ENCODE measurements at places on chromosomes 1 and 21. TPM values are rescaled to one million over a fixed set of nuclear protein-coding genes. Genes with fewer than 3 reads are reported as not detected.

GRCh38 chr1:196400478-196401451 lies 207.5 kb downstream of the KCNT2 start:
- DNase-seq, result no peak
- no peaks in the 10 kb centered on the region for H3K27me3 ChIP-seq
- no peak overlapping the region for H3K27ac ChIP-seq
- no peaks in the 10 kb centered on the region for H3K36me3 ChIP-seq

DNA sequence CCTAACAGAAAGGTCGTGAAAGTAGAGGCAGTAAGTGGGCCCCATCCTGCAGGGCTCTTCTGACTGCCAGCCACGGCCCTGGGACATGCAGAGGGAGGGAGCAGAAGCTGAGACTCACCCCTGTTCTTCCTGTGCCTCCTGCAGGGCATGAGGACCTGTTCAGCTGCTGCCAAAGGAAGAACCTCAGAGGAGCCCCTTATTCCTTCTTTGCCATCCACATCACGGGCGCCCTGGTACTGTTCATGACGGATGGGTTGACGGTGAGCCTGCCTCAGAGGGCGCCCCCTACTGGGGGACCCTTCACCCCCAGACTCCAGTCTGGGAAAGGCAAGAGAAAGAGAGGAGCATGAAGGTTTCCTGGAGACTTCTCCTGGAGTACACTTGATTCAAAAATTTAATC lies 47.1 kb downstream of the ELK4 start:
- peak; percentile 54 for DNase-seq
- no peak overlapping the region for H3K27ac ChIP-seq
- H3K4me1 ChIP-seq, result peaks cover 22% of the 10 kb centered on the region

GRCh38 chr1:109397581-109398342 lies at the start of gene SORT1:
Gene SORT1 (minus strand): TSS chr1:109397918. CDS start chr1:109397892, 26 bp downstream.
- H3K4me1 ChIP-seq, result peaks cover 9% of the 10 kb centered on the region
- H3K27me3 ChIP-seq, result no peaks in the 10 kb centered on the region
- H3K36me3 ChIP-seq, result peaks cover 15% of the 10 kb centered on the region
- peak within 1 kb of the TSS; percentile 45 for H3K27ac ChIP-seq
- peak within 1 kb of the TSS; percentile 91 for H3K4me3 ChIP-seq
- DNase-seq, result no peak

GRCh38 chr1:229093238-229093540 lies 177.7 kb upstream of the RAB4A start:
- H3K27me3 ChIP-seq, result no peaks in the 10 kb centered on the region
- peaks cover 22% of the 10 kb centered on the region for H3K4me1 ChIP-seq
- no peak overlapping the region for H3K4me3 ChIP-seq
- no peaks in the 10 kb centered on the region for H3K36me3 ChIP-seq
- no peak for DNase-seq
- peak overlapping the region; percentile 4 for H3K27ac ChIP-seq

GRCh38 chr1:222464841-222465210 lies 83.1 kb downstream of the HHIPL2 start:
- H3K36me3 ChIP-seq, result no peaks in the 10 kb centered on the region
- no peaks in the 10 kb centered on the region for H3K27me3 ChIP-seq
- H3K4me1 ChIP-seq, result peaks cover 8% of the 10 kb centered on the region
- peak overlapping the region; percentile 77 for H3K27ac ChIP-seq
- no peak for DNase-seq

DNA sequence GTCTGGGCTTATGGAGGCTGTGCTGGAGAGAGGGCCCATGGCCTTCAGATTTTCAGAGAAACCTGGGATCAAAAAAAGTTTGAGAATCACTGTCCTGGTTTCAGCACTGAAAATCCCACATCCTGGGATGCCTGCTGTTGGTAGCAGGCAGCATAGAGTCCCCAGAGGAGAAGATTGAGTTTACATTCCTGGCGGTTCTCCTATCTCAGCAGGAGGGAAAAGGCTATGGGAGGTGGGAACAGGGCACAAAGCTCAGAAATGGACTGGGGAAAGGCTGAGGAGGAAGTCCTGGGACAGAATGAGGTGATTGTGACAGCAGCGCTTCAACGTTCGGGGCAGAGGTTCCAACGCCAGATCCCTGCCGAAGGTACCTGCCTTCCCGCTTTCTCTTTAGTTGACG lies 103.4 kb downstream of the ETS2 start:
- H3K27me3 ChIP-seq, result no peaks in the 10 kb centered on the region
- H3K27ac ChIP-seq, result peak overlapping the region; percentile 92
- DNase-seq, result no peak
- H3K4me3 ChIP-seq, result no peak overlapping the region

DNA sequence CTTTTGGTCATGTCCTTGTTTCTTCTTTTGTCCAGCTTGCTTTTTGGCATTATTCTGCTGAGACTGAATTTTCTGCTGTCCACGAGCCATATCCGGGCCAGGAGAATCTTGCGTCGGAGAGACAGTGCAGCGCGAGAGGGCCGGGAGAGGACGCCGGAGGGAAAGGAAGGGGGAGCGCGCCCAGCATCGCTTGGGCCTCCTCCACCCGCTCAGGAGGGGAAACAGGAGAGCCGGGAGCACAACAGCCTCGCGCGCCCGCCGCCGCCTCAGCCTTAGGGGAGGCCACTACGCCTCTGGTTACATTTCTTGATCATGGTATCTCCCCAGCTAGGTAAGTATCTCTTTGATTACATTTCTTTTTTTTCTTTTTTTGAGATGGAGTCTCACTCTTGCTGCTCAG lies 7.4 kb upstream of the DEGS1 start:
- no peaks in the 10 kb centered on the region for H3K36me3 ChIP-seq
- H3K4me3 ChIP-seq, result peak overlapping the region; percentile 8
- no peaks in the 10 kb centered on the region for H3K27me3 ChIP-seq
- DNase-seq, result no peak
- no peak overlapping the region for H3K27ac ChIP-seq
- peaks cover 12% of the 10 kb centered on the region for H3K4me1 ChIP-seq

DNA sequence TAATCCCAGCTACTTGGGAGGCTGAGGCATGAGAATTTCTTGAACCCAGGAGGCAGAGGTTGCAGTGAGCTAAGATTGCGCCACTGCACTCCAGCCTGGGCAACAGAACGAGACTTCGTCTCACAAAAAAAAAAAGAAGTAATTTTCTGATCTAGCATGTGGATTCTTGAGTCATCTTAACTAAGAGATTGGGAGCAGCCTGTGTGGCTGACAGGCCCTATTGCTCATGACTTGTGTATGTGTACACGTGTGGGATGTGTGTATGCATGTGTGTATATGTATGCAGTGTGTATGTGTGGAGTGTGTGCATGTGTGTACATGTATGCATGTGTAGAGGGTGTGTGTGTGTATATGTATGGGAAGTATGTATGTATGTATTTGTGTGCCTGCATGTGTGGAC lies 29.5 kb downstream of the DOP1B start:
- H3K27ac ChIP-seq, result no peak overlapping the region
- no peak for DNase-seq
- peaks cover 9% of the 10 kb centered on the region for H3K4me1 ChIP-seq
- H3K4me3 ChIP-seq, result no peak overlapping the region
- H3K27me3 ChIP-seq, result no peaks in the 10 kb centered on the region
- no peaks in the 10 kb centered on the region for H3K36me3 ChIP-seq

DNA sequence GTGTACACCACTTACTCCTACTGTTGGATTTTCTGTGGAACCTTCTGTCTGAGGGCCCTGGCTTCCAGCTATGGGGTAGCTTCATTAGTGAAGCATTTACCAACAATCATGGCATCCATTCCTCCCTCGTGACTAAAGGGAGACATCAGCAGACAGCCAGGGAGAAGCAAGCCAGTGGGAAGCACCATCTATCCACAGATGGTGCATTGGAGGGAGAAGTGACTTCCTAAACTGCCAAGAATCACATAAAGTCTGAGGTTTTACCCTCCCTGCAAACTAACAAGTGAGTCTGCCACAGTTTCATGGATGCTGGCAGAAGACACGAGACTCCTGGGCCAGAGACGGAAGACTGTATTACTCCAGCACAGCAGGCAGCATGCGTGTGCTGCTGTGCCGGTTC lies 31.4 kb downstream of the UMODL1 start:
- H3K27me3 ChIP-seq, result no peaks in the 10 kb centered on the region
- H3K36me3 ChIP-seq, result no peaks in the 10 kb centered on the region
- no peak overlapping the region for H3K4me3 ChIP-seq
- no peak overlapping the region for H3K27ac ChIP-seq

- no peak overlapping the region for H3K27ac ChIP-seq
- H3K4me1 ChIP-seq, result no peaks in the 10 kb centered on the region
- DNase-seq, result peak; percentile 93
These were observed 373.5 kb downstream of the RRAGC start for GRCh38 chr1:38486085-38486484.

- H3K27me3 ChIP-seq, result no peaks in the 10 kb centered on the region
- H3K4me3 ChIP-seq, result no peak overlapping the region
- no peak overlapping the region for H3K27ac ChIP-seq
- DNase-seq, result no peak
These were observed 230.1 kb upstream of the RAB4A start for GRCh38 chr1:229040630-229041358.

GRCh38 chr1:158212320-158212719 lies 31.6 kb downstream of the CD1D start:
- H3K36me3 ChIP-seq, result no peaks in the 10 kb centered on the region
- no peak overlapping the region for H3K4me3 ChIP-seq
- H3K27ac ChIP-seq, result no peak overlapping the region
- H3K27me3 ChIP-seq, result no peaks in the 10 kb centered on the region

- no peak overlapping the region for H3K27ac ChIP-seq
- no peaks in the 10 kb centered on the region for H3K27me3 ChIP-seq
- no peak overlapping the region for H3K4me3 ChIP-seq
- no peaks in the 10 kb centered on the region for H3K36me3 ChIP-seq
- no peak for DNase-seq
- no peaks in the 10 kb centered on the region for H3K4me1 ChIP-seq
These were observed 19.3 kb upstream of the IGSF3 start for GRCh38 chr1:116686723-116687352.

GRCh38 chr1:116881879-116882520 lies 27.7 kb upstream of the PTGFRN start:
- peaks cover 26% of the 10 kb centered on the region for H3K4me1 ChIP-seq
- no peaks in the 10 kb centered on the region for H3K36me3 ChIP-seq
- DNase-seq, result peak; percentile 96
- H3K27me3 ChIP-seq, result no peaks in the 10 kb centered on the region
- peak overlapping the region; percentile 51 for H3K27ac ChIP-seq

- no peak overlapping the region for H3K4me3 ChIP-seq
- H3K36me3 ChIP-seq, result no peaks in the 10 kb centered on the region
- H3K27ac ChIP-seq, result no peak overlapping the region
These were observed 22.1 kb upstream of the DIP2A start for GRCh38 chr21:46436621-46437020.

DNA sequence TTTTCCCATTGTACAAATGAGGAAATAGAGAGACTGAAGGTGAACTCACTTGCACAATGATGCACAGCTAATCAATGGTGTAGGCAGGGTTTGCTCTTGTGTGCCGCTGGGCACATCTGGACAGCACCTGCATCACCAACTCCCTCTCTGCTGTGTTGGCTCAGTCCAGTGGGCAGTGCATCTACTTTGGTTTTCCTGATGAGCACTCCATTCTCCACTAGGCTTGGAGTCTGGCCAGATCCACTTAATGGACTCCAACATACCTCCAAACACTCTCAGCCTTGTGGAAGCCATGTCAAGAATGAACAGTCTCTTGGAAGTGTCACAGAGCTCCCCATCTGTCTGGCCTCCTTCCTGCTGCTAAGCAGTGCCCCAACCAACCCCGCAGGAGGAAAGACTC lies 152.2 kb downstream of the HIVEP3 start:
- no peak for DNase-seq
- H3K27me3 ChIP-seq, result no peaks in the 10 kb centered on the region
- H3K27ac ChIP-seq, result no peak overlapping the region
- H3K4me3 ChIP-seq, result no peak overlapping the region
- H3K4me1 ChIP-seq, result peaks cover 24% of the 10 kb centered on the region

DNA sequence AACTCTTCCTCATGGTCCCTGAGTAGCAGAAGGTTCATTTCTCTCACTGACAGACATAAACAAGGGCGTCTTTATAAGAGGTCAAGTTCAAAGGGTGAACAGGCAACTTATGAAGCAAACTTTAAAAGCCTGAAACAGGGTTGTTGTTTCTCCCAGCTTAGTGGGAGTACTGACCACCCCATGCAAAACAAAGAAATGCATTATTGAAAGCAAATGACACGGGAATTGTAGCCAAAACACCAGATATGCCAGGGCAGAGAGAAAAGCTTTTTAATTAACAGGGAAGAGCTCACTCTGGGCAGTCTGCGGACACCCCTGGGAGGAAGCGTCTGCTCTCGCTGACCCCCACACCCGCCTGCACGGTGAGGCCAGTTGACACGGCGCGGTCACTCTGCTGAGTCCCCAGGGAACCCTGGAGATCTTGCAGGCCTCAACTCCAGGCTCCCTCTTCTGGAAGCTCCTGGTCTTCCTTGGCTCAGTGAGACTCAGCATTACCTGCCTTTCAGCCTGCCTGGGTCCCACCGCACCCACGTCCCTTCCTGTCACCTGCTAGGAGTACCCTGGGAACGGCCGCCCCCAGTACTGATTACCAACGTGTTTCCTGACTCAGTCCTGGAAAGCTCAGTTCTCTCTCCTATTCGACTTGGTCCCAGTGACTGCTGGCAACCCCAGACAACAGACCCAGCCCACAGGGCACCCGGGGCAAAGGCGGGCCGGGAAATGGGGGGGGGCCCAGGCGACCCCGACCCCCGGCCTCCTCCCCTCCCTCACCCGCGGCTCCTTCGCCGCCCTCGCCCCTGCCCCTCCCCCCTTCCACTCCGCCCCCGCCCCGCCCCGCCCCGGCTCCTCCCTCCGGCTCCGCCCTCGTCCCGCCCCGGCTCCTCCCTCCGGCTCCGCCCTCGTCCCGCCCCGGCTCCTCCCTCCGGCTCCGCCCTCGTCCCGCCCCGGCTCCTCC lies 972 bp downstream of the CFAP410 start:
- H3K27me3 ChIP-seq, result no peaks in the 10 kb centered on the region
- peak overlapping the region; percentile 90 for H3K4me3 ChIP-seq
- peak overlapping the region; percentile 90 for H3K27ac ChIP-seq
- DNase-seq, result peak; percentile 96

GRCh38 chr21:46633566-46633965 lies 1.9 kb upstream of the PRMT2 start:
- no peaks in the 10 kb centered on the region for H3K36me3 ChIP-seq
- H3K4me3 ChIP-seq, result no peak overlapping the region
- peaks cover 37% of the 10 kb centered on the region for H3K4me1 ChIP-seq
- DNase-seq, result no peak
- H3K27ac ChIP-seq, result peak overlapping the region; percentile 99

GRCh38 chr1:72521659-72522058 lies 239.3 kb upstream of the NEGR1 start:
- H3K27ac ChIP-seq, result no peak overlapping the region
- no peaks in the 10 kb centered on the region for H3K36me3 ChIP-seq
- H3K4me1 ChIP-seq, result no peaks in the 10 kb centered on the region
- no peak overlapping the region for H3K4me3 ChIP-seq
- DNase-seq, result no peak

The CD1B gene
- total RNA-seq, result not detected

The LINGO4 gene
- 0.98 TPM for total RNA-seq

The ADAMTS5 gene
- 20.4 TPM for total RNA-seq

The F13B gene
- not detected for total RNA-seq

The SPRR1B gene
- 216 TPM for total RNA-seq

The PRAMEF33 gene
- not detected for total RNA-seq

The CBS gene
- 4.2 TPM for total RNA-seq

The MX2 gene
- 13.5 TPM for total RNA-seq

The TMCO4 gene
- 28.7 TPM for total RNA-seq

The HCRTR1 gene
- total RNA-seq, result not detected

Data from vagina (tissue), 2 donors.